ENCODE measurements at places on chromosomes 7 and 10.

DNA sequence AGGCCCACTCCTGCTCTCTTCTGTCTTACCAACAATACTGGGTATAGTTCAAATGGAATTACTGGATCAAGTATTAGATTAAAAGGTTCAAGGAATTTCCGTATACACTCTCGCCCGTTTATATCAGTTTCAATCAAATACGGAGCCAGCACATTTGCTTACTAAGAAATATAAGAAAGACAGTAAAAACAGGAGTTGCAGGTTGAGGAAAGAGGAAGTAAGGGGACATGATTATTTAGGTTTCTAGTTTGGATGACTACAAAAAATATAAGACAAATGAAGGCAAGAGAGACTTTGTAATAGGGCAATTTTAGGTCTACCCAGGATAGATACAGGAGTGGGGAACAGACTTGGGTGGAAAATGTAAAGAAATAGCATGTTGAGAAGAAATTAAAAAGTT is 109.9 kb upstream of the ABI1 start:
- DNase-seq = no peak

DNA sequence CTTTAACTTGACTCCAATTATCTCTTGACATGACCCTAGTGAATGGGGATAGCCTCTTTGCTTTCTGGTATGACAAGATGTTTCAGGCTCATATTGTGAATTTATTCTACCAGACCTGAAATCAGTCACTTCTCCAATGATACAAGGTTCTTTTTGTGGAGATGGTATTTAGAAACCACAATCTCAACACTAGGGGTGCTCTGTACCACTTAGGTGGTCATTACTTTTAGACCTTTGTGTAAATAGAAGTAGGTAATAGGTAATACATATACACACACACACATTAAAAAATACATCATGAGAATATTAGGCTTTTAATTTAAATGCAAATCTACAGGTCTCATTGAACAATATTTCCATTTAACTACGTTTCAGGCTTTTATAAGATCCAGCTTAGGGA is 199.0 kb upstream of the RHOBTB1 start:
- no peak for DNase-seq

DNA sequence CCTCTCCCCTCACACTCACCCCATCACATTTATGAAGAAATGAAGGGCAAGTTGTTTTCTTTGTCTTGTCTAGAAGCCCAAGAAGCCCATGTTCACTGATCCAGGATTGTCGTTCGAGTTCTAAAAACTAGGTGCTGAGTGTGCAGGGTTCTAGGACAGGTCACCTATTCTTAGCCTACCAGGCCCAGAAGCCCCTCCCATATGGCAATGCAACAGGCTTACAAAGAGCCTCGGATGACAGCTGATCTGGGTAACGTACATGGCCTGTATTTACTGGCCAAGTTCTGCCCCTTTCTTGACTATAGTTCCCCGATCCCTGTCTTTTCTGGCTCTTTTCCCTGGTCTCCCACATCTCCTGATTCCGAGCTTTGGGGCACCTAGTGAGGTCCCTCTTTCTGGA is 160.9 kb downstream of the FZD1 start:
- no peak for DNase-seq

- no peak for DNase-seq
These were observed 119.0 kb downstream of the HTR7 start for GRCh38 chr10:90738885-90739284.

- no peak for DNase-seq
These were observed 126.6 kb downstream of the CUX1 start for GRCh38 chr7:101943889-101944600.

DNA sequence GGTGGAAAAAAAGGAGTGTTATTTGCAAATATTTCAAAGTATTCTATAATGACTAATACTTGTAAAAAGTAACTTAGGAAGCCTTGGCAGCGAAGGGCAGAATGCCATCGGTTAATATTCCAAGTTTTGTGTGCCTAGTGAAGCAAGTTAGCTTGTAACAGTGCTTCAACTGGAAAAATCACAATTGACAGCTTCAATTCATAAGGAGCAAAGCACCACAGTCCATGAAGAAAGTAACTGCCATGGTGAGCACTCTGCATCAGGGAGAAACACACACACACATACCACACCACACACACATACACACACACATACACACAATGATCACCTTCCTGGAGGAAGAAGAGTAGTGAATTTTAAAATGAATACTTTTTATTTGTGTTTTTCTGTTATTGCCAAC is 298.3 kb downstream of the CNTNAP2 start:
- DNase-seq = no peak

- DNase-seq = no peak
These were observed 49.2 kb downstream of the ADRA2A start for GRCh38 chr10:111126077-111126476.

- no peak for DNase-seq
These were observed 188.9 kb downstream of the SKIDA1 start for GRCh38 chr10:21336476-21337170.

DNA sequence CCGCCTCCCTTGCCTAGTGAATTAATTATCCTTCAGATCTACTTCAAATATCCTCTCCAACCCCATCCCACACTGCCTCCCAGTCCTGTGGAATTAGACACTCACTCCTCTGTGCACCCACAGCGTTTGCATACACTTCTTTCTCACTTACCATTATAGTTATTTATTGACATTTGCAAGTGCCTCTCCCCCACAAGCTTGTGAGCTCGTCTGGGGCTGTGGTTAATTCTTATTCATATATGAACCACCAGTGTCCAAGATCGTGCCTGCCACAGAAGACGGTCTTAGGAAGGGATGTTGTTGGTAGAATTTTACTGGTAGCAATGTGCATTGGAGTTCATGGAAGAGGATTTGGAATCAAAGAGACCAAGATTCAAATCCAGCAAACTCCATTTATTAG is 68.1 kb upstream of the AOAH start:
- DNase-seq = no peak

GRCh38 chr10:86440874-86441843 is 74.6 kb upstream of the GRID1 start:
- DNase-seq = no peak

- DNase-seq = no peak
These were observed 32.5 kb downstream of the C10orf71 start for GRCh38 chr10:49331431-49331830.

DNA sequence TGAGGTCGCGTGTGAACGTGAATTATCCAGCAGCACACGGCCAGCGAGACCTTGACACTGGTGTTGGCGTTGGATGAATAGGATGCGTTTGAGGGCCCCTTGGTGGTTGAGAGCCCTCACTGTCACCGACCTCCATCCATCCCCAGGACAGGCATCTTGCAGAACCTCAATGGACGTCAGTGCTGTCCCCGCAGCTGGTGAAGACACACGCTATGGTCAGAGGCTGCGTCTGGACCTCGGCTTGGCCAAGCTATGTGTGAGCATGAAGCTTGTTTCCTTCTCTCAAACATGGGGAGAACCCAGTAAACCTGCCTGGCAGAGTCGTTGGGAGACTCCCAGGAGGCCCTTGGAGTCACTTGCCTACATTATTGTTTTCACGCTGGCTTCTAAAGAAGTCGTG is 229.2 kb downstream of the ADARB2 start:
- no peak for DNase-seq

DNA sequence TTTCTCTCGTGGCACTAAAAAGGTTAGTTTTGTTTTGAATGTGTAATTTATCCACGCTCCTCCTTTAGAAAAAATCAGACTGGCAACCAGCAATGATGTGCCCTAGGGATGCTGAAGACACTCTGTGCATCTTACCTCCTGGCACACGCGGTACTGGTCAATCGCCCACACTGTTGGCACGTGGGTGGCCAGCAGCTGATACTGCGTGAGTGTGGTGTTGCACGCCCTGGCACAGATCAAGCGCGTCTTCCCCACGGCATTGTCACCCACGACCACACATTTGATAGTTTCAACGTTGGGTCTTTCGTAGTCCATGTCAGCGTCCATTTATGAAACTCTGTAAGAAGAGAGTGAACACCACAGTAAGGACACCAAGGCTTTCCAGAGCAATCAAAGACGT is 32.8 kb downstream of the RHOBTB1 start:
- no peak for DNase-seq

DNA sequence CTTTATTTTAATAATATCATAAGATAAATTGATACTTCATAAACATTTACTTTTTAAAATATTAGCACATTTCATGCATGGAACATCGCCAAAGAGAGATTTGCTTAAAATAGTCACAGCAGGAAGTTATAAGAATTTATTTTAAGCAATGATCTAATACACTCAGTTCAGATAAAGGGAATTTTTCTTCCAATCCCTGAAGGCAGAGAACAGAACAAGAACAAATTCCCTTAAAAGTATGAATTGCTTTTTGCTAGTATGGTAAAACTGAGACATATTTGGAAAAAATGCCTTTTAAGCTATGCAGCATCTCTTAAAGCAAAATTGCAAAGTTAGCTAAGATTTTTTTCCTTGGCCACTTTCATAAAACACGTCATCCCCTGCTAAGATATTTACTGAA is 91.0 kb downstream of the SEMA3D start:
- DNase-seq = no peak

- no peak for DNase-seq
These were observed 74.0 kb downstream of the FAM241B start for GRCh38 chr10:69703766-69704630.

DNA sequence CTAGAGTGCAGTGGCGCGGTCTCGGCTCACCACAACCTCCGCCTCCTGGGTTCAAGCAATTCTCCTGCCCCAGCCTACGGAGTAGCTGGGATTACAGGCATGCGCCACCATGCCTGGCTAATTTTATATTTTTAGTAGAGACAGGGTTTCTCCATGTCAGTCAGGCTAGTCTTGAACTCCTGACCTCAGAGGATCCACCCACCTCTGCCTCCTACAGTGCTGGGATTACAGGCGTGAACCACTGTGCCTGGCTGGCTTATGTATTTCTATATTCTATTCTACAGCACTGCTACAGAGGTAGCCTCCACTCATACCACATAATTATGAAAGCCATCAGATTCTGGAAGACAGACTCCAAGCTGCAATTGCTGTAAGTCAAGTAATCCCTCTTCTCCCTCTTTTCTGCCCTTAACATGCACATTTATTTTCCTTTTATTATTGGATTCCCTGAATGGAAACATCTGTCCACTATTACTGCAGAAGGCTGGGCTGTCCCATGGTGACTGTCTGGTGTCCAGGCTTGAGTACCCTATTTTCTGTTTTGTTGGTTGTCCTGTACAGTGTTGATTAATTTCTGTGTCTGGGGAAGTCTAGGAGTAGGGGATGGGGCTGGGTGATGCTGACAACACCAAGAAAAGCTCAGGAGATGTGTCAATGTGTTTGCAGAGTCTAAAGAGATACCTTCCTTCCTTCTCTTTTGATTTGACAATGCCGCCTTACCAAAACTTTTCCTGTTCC is 5.8 kb upstream of the ZNF487 start:
- DNase-seq = no peak

All from progenitor cell of endocrine pancreas (in vitro differentiated cells).